Stimulated activated CD8-positive, alpha-beta memory T cell treated with anti-CD3 and anti-CD28 coated beads, Interleukin-7, amount 100 ng/mL, for 1 hour (primary cell): ENCODE measurements at places on chromosomes 1 and 21.

DNA sequence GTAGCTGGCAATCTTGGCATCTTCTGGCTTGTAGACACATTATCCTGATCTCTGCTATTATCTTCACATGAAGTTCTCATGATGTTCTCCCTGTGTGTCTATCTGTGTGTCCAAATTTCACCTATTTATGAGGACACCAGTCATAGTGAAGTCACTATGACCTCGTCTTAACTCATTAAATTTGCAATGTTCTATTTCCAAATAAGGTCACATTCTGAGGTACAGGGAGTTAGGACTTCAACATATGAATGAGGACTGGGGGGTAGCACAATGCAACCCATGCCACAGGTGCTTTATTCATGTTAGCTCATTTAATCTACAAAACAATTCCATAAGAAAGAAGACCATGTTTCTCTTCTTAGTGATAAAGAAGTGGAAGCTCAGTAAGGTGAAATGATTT, 206.2 kb upstream of the C8B start:
- no peak for DNase-seq

DNA sequence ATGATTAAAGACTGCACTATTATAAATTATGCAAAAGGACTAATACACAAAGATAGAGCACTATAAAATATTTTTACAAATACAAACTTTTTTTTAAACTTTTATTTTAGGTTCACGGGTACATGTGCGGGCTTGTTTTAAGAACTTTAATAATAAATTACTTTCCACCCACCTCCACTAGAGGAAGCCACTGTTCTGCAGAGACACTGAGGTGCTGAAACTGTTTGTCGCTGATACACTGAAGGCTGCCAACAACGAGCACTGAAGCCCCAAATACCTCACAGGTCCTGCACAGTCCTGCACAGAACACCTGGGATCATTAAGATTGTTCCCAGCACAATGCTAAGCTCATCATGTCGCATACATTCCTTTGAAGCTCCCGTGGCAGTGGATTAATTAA, 19.9 kb downstream of the COA6 start:
- no peak for DNase-seq

GRCh38 chr1:76841460-76841859, 25.8 kb upstream of the ST6GALNAC5 start:
- DNase-seq: no peak

DNA sequence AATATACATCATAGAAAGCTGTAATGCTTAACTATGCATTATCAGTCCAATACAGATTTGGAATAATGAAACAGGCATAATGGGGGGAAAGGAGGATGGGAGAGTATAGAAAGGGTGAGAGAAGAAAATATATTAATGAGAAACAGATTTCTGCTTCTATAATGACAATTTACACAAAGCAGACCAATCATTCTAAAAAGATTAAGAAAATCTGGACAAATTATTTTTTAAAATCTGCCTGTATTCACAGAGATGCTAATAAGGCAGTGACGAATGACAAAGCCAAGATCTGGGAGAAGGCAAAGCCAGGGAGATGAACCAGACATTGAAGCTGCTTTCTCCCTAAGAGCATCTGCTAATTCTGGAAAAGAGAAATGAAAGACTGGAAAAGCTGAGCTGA, 50.0 kb downstream of the SPATA6 start:
- no peak for DNase-seq

DNA sequence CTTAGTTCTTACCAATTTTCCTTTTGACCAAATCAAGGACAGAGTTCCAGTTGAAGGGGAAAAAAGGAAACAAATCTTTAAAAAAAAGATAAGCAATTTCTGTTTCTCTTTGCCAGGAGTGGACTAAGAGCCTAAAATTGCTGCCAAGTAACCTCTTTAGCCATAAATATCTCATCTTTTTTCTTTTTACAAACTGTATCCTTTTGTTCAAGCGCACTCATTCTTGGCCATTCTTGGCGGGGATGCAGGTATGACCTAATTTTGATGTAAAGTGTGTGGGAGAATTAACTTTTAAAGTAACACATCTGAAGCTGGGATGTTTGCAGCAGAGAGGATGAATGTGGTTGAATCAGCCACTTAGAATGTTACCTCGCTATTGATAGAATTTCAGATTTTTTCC, 13.4 kb upstream of the KIF1B start:
- DNase-seq: no peak

- no peak for DNase-seq
These were observed 389.3 kb downstream of the ST6GALNAC3 start for GRCh38 chr1:76463849-76464248.

DNA sequence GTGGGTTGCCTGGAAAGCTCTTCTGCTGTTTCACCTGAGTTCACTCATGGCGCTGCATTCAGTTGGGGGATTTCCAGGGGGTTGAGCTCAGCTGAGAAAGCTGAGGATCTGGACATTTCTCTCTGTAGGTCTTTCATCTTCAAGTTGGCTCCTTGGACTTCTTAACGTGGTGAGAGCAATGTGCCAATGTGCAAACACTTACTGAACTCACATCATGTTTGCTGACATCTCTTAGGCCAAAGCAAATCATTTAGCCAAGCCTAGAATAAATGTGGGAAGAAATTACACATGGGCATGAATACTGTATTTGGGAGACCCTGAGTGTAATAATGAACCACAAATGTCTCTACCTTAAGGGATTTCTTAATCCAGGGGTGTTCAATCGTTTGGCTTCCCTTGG, 42.7 kb upstream of the SLC22A15 start:
- no peak for DNase-seq

- no peak for DNase-seq
These were observed 24.3 kb downstream of the PGBD5 start for GRCh38 chr1:230401763-230402294.

DNA sequence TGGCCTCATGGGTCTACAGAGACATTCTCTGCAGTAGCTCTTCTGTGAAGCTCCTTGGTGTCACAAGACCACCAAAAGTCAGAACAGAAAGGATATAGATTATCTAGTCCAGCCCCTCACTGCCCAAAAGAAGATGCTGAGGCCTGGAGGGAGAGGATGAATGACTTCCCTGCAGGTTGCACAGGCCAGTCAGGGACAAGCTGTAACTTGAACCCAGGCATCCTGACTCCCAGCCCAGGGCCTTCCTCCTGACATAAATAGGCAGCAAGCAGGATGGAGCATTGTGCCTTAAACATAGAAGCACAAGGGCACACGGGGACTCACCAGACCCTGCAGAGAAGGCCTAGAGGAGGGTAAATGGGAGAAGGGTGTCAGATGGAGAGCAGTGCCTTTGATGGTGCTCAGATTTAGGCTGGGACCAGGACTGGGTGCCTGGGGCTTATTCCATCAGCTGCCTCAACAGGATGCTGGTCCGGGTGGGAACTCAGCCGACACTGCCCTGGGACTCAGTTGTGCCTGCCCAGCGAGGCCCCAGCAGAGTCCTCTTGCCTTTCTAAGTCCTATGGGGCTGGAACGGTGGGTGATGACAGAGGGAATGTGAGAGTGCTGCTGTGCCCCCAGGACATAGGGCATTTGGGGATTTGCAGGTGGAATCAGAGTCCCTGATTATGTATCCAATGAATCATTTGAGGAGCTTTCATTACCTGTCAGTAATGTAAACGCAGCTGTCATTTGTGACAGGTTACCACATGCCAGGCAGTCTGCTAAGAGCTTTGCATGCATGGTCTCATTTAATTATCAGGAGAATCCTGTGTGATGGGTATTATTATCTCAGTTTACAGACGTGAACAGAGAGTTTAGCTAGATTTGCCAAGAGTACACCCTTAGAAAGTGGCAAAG, 13.2 kb downstream of the S100A7A start:
- DNase-seq: no peak

- no peak for DNase-seq
These were observed 4.2 kb downstream of the ELAPOR1 start for GRCh38 chr1:109118089-109118488.

GRCh38 chr1:8687039-8687438, 130.4 kb downstream of the RERE start:
- DNase-seq: no peak

DNA sequence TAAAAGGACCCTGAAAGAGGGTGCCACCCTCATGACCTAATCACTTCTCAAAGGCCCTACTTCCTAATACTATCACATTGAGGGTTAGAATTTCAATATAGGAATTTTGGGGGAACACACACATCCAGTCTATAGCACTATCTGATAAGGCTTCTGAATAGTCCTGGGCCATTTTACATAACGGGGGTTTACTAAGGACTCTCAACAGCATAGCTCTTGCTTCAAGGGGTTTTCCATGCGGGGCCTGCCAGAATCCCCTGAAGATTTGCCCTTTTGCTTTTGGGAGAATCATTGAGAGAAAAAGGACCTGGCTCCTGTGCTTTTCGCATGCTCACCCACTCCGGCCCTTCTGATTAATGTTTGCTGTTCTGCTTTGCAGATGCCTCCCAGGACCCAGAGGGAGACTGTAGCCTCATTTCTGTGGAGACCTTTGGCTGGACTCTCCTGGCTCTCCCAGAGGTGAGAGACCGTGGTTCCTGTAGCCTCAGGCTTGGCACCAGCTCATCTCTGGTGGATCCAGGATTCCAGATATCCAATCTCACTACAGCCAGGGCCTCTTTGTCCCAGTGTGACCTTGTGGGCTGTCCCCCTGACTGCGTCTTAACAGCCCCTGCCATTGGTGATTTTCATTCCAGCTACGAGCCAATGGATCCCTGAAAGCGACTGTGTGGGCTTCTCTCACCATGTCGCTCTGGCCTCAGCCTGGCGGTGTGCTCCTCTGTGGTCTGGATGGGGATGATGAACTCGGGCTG, 72.6 kb downstream of the DDR2 start:
- DNase-seq: no peak

- DNase-seq: no peak
These were observed 941 bp upstream of the C1orf21 start for GRCh38 chr1:184385865-184386311.

GRCh38 chr1:109768820-109769219, 5.1 kb upstream of the EPS8L3 start:
- no peak for DNase-seq

GRCh38 chr1:116808848-116809508, 54.7 kb downstream of the CD2 start:
- DNase-seq: no peak
